COR-L47 (cell line): ENCODE measurements at places on chromosomes 5 and 9.

- DNase-seq: no peak
These were observed 4.6 kb downstream of the ARHGEF37 start for GRCh38 chr5:149585910-149586309.

GRCh38 chr5:127580731-127581130 lies 63.3 kb downstream of the PRRC1 start:
- no peak for DNase-seq

DNA sequence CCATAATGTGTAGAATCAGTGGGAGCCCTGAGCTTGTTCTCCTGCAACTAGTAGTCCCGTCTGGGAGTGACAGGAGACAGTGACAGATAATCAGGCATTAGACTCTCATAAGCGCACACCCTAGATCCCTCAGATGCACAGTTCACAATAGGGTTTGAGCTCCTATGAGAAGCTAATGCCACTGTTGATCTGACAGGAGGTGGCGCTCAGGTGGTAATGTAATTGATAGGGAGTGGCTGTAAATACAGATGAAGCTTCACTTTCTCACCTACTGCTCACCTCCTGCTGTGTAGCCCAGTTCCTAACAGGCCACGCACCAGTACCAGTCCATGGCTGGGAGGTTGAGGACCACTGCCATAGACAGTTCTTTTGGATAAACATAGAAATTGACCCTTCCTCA lies 188.7 kb downstream of the ROR2 start:
- DNase-seq: no peak

DNA sequence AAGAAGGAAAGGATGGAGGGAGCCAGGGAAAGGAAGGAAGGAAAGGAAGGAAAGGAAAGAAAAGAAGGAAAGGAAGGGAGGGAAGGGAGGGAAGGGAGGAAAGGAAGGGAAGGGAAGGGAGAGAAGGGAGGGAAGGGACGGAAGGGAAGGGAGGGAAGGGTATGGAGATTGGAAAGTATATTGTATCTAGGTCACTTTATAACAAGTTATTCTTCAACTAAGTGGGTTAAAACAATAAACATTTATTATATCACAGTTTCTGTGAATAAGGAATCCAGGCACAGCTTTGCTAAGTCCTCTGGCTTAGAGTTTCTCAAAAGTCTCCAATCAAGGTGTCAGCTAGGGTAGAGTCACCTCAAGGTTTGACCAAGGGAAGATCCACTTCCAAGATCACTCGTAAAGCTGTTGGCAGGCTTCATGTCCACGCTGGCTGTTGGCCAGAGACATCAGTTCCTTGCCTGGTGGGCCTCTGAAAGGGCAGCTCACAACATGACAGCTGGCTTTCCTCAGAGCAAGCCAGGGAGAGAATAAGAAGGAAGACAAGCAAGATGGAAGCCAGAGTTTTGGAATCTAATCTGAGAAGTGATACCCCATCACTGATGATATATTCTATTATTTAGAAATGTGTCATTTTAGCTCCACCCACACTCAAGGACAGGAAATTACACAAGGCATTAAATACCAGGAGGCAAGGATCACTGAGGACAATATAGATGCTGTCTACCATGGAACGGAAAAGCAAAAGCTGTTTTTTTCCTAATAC lies 105.1 kb downstream of the DEPDC1B start:
- DNase-seq: no peak

DNA sequence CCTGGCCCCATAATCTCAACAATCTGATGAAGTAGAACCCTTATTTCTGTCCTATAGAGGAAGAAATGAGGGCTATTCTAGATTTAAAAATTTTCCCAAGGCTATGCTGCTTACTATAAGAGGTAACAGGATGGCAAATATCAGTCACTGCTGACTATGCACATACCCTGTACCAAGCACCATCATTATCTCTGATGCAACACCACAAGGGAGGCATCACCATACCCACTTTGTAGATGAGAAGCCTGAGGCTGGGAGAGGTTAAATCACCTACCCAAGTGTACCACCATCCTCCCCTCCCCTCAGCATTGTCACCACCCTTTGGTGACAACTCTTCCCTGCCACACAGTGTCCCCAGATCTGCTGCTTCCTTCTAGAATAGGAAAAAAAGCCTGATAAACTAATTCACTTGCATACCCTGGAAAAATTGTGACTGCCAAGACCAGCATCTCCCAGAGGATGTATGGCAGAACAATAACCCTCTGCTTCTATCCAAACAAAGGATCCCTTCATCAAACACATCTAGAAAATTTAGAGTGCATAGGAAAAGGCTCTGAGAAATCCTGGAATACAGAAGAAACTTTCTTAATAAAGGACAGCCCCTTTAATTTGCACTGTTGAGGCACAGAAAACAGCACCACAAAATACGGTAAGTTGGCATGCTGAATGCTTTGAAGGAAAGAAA lies 48.3 kb downstream of the PRRC1 start:
- no peak for DNase-seq
